Stimulated activated naive CD8-positive, alpha-beta T cell treated with anti-CD3 and anti-CD28 coated beads, Interleukin-15, Interleukin-2, amounts not matched to agents 100 U/mL and 50 U/mL, for 24 hours (primary cell): ENCODE measurements at places on chromosomes 16 and 17.
A peak's percentile ranks its signal among the peaks of the same experiment; 100 is the strongest.

GRCh38 chr17:2150806-2151205 is 95.9 kb downstream of the HIC1 start:
- no peak for DNase-seq

DNA sequence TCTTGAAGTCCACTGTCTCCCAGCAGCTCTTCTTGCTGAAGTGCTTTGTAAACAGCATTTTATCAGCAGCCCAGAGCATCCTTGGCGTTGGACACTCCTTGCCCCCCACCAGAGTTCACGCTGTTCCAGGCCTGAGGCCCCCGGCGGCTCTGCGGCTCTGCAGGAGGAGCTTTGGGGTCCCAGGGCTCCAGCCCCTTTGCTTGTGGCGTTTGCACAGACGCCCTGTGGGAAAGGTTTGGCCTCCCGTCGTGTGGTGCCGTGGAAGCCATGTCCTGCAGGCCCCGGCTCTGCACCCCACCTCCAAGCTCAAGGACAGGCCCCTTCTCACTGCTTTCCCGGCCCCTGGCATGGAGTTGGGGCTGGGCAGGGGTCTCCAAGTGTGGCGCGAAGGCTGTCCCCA is 14.1 kb downstream of the METRNL start:
- DNase-seq, result no peak

DNA sequence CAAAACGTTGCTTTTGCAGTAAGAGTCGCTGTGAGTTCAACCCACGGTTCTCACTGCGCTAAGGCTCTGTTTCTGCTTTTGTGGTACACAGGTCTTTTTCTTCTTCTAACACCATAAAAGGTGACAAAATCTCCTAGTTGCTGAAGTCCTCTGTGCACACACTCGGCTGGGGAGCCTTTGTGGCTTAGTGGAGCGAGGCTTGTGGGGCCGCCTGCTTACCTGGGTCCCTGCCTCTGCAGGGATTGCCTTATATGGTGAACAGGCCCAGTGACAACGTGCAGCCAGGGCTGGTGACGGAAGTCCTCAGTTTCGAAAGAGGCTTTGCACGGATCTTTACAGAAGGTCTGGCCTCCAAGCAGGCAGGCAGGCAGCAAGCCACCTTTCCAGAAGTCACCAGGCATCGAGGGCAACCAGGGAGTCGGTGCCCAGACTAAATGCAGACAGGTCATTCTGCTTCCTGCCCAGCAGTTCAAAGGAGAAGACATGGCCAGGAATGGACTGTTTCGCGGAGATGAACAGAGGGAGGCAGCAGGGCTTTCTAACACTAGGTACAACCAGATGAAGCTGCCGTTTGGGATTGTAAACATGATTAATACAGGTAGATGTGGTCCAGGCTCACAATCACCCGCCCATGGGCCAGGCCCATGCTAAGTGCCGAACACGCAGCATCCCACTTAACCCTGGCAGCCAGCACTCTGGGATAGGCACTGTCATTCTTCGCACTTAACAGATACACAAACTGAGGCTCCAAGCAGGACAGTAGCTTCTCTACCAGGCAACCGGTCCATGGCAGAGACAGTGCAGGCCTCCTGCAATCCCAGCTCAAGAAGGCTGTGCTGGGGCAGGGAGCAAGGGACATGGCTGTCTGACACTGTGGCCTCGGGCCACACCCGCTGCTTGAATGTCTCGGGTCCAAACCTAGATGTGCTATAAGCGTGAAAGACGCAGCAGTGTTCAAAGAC is 10.7 kb upstream of the MEAK7 start:
- peak; percentile 83 for DNase-seq

DNA sequence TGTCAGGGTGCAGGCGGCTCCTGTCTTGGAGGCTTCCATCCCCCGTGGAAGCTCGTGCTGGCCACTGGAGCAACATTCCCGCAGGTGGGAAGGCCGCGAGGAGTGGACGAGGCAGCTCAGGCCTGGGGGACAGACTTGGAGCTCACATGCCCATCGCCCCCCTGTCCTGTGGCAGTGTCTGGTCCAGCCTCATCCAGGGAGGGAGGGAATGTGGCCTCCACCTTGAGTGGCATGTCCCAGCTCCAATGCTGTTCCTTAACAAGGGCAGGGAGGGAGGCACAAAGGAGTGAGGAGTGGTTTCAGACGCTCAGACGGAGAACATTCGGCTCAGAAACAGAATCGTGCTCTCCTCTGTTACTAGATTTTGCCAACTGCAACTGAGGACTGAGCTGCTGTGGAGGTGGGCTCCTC is 159.4 kb upstream of the CHMP6 start:
- DNase-seq, result no peak

GRCh38 chr16:9703731-9704130 is 478.5 kb downstream of the GRIN2A start:
- DNase-seq, result no peak

GRCh38 chr17:77548967-77549366 is 408.2 kb downstream of the SEC14L1 start:
- no peak for DNase-seq

GRCh38 chr16:20191566-20191965 is 117.9 kb upstream of the GPR139 start:
- DNase-seq, result no peak

GRCh38 chr16:85554114-85554888 is 58.8 kb upstream of the GSE1 start:
- peak; percentile 82 for DNase-seq

DNA sequence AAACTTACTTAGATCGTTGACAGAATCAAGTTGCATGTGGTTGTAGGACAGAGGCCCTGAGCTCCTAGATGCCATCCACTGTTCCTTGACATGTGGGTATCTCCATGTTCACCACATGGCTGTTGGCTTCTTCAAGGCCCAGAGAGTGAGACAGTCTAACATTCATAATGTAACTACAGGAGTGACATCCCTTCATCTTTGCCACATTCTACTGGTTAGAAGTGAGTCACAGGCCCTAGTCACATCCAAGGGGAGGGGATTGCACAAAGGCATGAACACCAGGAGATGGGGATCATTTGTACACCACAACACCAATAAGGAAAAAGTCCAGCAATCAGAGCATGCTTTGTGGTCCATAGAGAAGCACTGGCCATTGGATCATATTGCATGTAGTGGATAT is 56.6 kb downstream of the WSCD1 start:
- no peak for DNase-seq

- no peak for DNase-seq
Observed at GRCh38 chr16:86680162-86680561, 101.8 kb downstream of the FOXL1 start.

- DNase-seq, result no peak
Observed at GRCh38 chr16:49684696-49685095, 171.2 kb downstream of the ZNF423 start.

DNA sequence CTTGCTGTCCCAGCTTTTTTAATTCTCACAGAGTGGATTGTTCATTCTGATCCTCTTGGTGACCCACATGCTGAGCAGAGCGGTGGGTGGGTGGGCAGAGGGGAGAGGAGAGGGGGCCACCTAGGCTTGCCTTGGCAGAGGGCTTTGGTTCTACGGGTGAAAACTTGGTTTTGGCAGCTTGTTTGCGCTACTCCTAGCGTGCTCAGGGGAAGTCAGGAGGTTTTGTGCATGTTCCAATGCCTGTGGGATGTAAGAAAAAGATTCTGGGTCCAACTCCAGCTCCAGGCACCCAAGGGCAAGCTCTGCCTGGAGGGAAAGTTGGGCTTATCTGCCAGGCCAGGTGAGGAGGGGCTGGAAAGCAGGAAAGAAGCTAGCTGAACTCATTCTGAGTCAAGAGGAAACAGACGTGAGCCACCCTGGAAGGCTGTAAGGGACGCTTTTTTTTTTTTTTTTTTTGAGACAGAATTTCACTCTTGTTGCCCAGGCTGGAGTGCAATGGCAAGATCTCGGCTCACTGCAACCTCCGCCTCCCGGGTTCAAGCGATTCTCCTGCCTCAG is 169.1 kb downstream of the WSCD1 start:
- no peak for DNase-seq

DNA sequence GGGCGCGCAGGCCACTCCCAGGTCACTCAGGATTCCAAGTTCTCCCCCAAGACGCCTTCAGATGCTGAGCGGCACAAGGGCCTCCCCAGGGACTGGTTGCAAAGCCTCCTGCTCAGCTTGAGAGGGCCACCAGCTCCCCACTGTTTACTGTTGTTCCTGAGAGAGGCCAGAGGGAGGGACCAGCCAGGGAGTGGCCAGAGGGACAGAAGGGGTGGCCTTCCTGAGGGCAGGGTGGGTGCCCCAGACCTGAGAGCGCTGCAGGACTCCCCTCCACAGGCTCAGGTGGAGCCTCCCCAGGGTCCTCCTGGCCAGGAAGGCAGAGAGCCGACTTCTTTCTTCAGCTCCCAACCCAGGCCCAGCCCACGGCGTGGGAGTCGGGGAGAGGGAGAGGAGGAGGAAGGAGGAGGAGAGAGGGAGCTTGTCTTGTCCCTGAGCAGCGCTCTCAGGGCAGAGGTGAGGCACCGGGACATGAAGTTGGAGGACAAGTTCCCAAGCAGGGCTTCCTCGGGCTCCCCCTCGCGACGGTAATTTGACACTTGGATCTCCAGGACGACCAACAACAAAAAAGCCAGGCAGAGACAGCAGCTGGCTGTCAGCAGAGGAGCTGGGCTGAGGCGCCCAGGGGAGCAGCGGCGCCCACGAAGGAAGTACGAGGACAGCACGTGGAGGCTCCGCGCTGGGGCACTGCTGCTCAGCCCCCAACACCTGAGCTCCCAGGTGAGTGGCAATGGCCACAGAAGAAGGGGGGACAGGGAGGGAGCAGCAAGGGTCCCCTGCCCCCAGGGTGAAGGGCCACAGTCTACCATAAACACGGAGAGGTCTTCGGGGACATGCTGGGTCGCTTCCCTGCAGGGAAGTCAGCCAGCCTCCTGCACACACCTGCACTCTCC is 497 bp downstream of the SMIM5 start:
- DNase-seq, result peak; percentile 59

DNA sequence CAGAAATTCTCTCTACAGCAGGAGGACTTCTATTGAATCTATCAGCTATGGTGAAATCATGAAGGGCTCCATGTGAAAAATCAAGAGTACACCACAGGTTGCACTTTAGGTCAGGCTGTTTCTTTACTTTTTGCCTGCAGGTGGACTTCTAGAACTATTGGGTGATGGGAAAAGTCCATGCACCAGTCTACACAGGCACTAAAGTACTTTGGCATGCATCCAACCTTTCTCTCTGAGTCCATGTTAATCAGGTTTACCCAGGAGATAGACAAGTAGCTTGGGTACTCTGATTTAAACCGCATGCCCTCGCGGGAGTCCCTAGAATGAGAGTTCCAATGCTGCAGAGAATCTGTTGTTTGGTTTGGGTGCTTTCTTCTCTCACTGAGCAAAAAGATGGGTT is 9.1 kb upstream of the ANKFN1 start:
- DNase-seq, result no peak

DNA sequence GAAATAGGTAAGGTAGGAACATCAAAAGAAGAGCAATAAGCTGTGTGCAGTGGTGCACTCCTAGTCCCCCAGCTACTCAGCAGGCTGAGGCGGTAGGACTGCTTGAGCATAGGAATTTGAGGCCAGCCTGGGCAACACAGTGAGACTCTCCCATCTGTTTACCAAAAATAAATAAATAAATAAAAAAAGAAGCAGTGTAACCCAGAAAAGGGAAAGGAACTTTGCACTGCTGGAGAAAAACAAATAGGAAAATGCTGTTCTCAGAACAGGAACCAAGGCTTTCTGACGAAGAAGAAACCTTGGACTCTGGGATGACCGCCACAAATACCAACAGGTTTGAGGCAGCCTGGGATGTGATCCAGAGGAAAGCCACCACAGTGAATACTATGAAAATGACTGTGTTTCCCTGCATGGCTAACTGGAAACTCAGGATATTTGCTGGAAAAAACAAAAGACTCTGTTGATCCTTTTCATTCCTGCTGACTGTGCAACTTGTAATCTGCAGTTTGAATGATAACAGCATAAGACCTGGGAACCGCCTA is 41.2 kb downstream of the TTC19 start:
- no peak for DNase-seq

DNA sequence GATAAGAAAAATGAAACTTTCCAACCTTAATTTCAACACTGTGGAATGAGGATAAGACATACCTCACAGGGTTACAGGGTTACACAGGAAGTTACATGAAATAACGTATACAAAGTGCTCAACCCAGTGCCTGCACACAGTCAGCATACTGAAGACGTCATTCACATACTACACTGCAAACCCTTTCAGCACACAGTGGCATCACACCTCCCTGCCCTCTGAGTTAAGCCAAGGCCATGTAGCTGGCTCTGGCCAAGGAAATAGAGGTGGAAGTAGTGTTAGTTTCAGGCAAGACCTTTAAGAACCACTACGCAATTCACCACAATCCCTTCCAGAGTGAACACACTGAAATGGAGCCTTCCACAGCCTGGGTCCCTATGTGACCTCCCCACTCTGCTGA is 46.6 kb upstream of the GSG1L start:
- no peak for DNase-seq

- DNase-seq, result peak; percentile 76
Observed at GRCh38 chr17:77882481-77883212, 75.9 kb upstream of the TNRC6C start.

GRCh38 chr17:66670206-66670605 is 164.7 kb upstream of the CACNG5 start:
- DNase-seq, result no peak

- no peak for DNase-seq
Observed at GRCh38 chr16:85438981-85439685, 174.0 kb upstream of the GSE1 start.

DNA sequence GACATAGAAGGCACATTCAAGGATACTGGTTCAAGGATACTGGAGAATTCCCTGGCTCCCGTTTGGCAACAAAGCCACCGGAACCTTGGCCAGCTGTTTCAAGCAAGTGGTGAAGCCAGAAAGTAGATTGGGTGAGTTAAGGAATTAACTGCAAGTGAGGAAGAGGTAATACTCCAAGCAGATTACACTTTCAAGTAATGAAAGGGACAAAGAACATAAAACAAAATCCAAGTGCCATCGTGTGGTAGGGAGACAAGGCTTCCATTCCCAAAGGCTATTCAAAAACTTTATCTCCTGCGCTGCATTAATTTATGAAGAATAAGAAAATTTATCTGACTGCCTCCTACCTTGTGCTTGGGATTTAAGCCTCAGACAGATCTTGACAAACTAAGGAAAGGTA is 27.8 kb downstream of the XPO6 start:
- DNase-seq, result no peak

DNA sequence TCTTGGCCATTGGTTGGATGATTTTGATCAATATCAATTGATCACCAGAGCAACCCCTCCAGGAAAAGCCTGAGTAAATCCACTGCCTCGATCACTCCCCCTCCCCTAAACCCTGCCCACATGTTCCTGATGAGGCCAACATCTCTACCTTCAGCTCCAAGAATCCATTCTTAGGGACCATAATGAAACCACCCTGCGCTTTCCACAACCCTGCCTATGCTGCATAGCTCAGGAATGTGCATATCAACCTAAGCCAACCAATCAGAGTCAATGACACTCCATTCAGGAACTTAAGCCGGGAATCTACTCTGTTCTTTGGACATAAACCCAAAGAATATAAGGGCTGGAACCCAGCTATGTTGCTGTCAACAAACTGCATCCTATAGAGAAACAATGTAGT is 86.3 kb downstream of the MYH11 start:
- no peak for DNase-seq

GRCh38 chr16:27795992-27796614 is 246.2 kb downstream of the KATNIP start:
- DNase-seq, result peak; percentile 41
